ENCODE measurements at places on chromosomes 7 and 10.

- peak; percentile 23 for DNase-seq
These were observed 55.5 kb upstream of the LOXL4 start for GRCh38 chr10:98323221-98324164.

DNA sequence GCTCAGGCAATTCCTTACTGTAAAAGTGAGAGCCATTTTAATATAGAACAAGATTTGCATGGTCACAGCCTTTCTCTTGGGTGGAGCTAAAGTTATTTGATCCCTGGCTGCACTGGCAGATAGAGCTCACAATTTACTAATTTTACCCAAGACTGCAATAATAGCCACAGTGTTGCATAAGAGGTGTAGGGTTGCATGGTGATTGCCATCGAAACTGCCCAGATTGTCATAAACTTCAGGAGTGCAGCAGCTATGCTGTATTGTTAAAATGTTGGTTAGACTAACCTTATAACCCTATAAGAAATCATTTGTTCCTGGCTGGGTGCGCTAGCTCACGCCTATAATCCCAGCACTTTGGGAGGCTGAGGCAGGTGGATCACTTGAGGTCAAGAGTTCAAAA lies 50.0 kb downstream of the VCL start:
- no peak for DNase-seq

DNA sequence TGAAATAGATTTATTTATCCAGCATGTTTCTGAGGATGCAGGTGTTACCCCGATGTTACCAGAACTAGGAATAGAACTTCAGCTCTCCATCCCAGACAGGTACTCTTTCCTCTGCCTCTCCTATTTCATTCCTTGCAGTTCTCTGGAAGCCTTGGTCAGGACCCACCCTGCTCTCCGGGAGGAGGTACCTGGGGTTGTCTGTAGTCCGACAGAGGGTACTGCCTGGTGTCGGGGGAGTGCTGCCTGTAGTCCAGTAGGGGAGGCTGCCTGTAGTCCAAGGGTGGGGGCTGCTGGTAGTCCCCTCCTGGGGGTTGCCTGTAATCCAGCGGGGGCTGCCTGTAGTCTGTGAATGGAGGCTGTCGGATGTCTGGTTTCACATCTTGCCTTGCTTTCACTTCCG lies 328.4 kb downstream of the PHTF2 start:
- no peak for DNase-seq

GRCh38 chr7:34277016-34277802 lies 371.9 kb downstream of the BMPER start:
- DNase-seq, result no peak

DNA sequence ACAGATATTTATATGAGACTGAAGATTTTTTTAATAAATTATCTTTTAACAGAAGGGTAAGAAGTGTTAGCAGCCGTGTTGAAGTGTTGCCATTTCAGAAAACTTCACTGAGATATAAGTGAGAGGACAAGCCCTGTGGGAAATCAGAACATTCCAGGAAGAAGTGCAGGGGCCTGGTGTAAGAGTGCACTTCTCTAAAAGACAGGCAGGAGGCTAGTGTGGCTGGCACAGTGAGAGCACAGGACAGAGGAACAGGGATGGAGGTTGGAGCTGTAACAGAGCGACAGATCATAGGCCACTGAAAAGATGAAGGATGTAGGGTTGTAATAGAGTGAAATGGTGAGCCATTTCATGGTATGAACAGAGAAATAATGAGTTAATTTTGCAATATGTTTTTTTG lies 608.9 kb downstream of the SORCS1 start:
- no peak for DNase-seq

GRCh38 chr7:116929021-116929420 lies 24.3 kb upstream of the ST7 start:
- no peak for DNase-seq

- no peak for DNase-seq
These were observed 4.3 kb downstream of the PHYHIPL start for GRCh38 chr10:59180689-59181270.

DNA sequence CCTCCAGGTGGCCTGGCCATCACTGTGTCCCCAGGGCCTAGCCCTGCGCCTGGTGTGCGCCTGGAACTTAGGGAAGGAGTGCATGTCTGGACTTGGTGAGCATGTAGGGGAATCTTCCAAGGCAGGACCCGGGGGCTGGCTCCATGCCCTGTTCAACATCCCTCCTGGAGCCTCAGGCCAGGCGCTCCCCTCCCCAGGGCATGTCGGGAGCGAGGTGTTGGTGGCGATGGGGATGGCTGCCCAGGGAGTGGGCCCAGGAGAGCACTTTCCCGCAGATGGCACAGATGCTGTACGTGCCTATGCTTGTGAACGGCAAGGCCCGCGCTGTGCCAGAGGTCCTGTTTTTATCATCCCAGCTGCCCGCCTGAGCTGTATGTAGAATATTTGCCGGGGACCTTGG lies 55.0 kb downstream of the CDH23 start:
- DNase-seq, result no peak
